Amniotic stem cell (primary cell): ENCODE measurements at places on chromosomes 6 and 20.

DNA sequence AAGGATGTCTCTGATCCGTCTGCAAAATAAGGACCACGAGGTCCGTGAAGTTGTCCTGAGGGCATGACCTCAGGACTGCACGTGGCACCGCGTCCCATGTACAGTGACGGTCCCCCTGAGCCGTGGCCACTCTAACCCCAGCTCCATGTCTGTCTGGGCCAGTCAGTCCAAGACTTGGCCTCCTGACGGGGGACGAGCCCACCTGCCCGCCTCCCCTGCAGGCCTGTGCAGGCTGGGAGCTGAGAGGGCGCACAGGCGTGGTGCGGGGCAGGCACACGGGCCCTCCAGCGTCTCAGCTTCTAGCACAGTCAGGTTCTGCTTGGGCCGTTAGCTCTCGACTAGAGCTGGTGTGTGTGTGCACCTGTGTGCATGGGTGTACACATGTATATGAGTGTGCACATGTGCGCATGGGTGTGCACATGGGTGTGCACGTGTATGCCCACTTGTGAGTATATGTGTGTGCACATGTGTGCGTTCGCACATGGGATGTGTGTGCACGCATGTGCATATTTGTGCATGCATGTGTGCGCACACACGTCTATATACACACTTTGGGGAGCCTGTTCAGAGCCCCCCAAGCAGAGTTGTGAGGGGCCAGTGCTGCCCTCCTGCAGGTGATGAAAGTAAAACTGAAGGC lies 307.0 kb downstream of the TAF4 start:
- DNase-seq: no peak

DNA sequence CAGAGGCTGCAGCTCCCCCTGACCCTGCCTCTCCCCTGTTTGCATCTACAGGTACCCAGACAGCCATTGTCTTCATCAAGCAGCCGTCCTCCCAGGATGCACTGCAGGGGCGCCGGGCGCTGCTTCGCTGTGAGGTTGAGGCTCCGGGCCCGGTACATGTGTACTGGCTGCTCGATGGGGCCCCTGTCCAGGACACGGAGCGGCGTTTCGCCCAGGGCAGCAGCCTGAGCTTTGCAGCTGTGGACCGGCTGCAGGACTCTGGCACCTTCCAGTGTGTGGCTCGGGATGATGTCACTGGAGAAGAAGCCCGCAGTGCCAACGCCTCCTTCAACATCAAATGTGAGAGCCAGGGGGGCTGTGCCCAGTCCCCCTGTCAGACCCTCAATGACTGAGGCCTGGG lies 42.1 kb upstream of the SRF start:
- no peak for DNase-seq

- DNase-seq: no peak
These were observed 110.5 kb downstream of the SCML4 start for GRCh38 chr6:107713563-107713962.

DNA sequence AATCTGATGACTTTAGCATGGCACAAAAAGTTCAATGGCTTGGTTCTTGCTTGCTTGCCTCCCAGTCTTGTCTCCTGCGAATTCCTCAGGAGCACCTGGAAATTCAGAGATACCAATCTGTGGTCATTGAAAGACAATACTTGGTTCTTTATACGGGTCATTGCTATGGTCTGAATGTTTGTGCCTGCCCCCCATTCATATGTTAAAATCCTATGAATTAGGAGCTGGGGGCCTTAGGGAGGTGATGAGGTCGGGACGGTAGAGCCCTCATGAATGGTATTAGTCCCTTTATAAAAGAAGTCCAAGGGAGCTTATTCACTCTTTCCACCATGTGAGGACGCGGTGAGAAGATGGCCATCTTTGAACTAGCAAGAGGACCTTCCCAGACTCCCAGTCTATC lies 721.8 kb downstream of the UTRN start:
- DNase-seq: no peak

GRCh38 chr6:36702656-36703055 lies 5.0 kb downstream of the RAB44 start:
- no peak for DNase-seq

DNA sequence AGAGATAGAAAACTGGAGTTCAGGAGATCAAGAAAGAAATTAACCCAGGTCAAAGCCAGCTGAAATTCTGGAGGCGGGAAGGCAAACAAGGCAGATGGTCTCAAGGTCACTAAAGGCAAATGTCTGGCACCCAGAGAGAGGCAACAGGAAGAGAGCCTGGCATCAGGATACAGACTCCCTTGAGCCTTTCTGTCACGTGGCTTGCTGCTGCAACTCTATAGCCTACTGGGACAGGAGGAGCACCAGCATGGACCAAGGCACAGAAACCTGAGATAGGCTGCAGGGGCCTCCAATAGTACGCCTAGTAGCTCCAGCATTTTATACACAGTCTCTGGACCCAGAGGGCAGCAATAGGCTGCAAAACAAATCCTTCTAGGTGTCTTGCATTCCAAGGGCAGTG lies 75.1 kb downstream of the SEL1L2 start:
- no peak for DNase-seq

DNA sequence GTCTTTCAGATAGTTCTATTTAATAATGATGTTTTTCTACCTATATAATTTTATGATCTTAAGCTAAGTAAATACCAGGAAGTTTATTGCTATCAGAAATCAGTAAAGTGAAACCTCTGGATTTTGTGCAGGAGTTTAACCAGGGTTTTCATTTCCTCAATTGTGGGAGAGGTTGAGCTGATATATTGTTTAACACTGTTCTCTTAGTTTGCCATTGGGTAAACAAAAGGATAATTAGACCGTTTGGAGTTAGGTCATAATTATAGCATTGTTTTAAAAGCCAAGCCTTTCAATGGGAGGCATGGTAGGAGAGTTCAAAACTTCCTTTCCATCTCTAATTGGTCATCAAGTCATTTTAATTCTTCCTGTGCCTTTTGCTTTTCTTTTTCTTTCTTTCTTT lies 58.7 kb downstream of the STXBP5 start:
- DNase-seq: no peak

DNA sequence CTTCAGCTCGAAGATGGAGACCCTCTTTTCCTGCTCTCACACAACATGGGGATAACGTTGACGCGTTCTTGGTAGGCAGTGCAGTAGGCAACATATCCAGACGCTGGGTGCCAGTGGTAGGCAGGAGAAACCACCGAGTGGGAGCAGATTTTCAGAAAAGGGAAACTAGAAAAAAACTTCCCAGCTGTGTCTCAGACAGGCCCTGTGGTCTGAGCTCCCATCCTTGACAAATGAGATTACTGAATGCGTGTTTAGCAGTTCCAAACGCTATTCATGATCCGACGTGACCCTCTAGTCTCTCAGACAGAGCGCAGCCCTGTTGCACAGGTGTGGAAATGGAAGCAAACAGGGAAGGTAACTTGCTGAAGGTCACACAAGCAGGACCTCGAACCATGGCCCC lies 83.9 kb upstream of the DUSP22 start:
- DNase-seq: no peak

DNA sequence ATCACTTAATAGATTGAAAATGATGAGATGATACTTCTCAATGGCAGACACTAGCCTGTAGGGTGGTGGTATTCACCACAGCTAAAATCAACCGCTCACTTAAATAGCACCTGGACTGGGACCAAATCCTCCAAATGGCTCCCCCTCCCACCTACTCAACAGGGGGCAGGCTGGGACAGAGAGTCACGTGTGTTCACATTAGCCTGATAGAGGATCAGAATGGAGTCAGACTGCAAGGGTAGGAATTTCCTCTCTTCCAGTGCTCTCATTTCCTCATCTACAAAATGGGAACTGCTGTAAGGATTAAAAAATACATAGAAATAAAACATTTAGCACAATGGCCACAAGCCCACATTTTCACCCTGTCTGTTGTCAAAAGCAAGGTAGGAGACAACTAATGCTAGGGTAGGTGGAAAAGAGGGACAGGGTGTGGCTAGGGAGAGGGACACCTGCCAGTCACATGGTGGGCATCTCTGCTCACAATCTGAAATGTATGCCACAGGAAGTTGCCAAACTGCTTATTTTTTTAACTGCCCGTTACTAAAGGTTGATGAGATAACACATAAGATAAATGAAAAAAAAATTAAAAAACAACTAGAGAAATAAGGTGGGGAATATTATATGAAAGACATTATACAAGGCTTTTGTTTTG lies 55.3 kb downstream of the BACH2 start:
- DNase-seq: no peak

DNA sequence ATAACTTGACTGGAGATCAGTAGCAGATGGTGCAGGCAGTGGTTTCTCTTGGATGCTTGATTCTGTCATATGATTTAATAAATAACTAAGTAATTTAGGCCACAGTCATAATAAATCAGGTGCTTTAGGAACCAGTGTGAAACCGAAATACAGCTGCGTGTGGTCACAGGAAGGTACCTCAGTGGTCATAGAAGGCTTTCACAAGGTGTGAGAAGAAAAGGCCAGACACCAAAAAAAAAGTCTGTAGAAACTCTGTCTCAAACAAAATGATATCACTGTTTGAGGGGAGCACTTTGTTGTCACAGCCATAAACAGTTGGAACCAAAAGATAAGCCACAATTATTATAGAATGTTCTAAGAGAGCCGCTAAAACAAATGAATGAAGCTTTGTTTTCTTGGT lies 56.5 kb downstream of the ARMC2 start:
- DNase-seq: no peak

GRCh38 chr6:137728386-137729349 lies 138.4 kb upstream of the TNFAIP3 start:
- no peak for DNase-seq

DNA sequence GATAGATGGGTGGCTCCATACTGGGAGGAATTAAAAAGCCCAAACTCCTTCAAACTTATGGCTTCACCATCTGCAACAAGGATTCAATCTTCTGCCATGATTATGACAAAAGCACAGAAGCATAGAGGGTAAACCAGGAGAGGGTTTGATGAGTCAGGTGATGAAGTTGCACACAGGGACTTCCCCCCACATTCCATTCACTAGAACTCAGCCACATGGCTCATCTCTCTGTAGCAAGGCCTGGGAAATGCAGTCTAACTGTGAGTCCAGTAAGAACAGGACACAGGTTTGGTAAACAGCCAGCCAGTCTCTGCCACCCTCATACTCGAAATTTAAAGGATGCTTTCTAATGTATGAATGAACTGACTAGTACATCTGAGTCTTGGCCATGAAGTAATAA lies 142.9 kb downstream of the HIVEP2 start:
- peak; percentile 88 for DNase-seq

DNA sequence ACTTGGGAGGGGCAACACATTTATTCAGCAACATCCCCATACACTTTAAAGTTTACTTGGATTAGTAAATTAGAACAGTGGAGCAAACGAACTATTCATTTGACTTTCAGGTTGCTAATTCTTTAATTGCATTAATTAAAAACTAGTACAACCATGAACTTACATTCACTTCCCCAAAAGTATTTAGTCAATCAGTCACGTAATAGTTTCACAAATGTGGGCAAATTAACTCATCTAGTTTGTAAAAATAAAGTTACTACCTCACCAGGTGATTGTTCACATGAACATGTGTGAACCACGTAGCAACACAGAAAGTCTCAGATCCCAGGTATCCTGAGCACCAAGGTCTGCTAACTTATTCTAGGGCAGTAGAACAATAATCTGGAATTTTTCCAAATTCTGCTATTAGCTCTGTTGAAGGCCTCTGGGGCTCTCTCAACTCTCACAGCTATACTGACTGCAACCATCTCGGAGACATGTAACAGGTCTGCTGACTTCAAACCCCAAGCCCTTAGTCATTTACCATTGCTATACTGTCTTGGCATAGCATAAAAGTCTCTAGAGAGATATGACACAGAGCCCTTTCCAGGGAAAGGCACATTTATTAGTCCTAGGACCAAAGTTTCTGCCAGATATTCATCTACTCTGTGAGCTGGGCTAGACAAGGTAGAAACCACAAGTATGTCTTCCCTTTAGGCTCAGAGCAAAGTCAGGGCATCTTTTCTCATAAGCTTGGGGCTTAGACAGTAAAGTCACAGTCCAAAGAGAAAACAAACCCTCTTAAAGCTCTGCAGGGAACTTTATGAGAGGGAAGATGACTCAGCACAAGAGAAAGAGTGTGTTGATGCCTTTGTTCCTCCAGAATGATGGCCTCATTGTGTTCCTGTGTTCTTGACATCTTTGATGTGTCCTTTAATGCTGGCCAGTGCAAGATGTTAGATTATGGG lies 50.9 kb upstream of the CCDC28A start:
- no peak for DNase-seq

GRCh38 chr6:133704371-133704770 lies 184.5 kb upstream of the TCF21 start:
- no peak for DNase-seq

- no peak for DNase-seq
These were observed 90.0 kb downstream of the PLG start for GRCh38 chr6:160791981-160792418.

- DNase-seq: no peak
These were observed 61.4 kb upstream of the SLC22A1 start for GRCh38 chr6:160060221-160060620.

DNA sequence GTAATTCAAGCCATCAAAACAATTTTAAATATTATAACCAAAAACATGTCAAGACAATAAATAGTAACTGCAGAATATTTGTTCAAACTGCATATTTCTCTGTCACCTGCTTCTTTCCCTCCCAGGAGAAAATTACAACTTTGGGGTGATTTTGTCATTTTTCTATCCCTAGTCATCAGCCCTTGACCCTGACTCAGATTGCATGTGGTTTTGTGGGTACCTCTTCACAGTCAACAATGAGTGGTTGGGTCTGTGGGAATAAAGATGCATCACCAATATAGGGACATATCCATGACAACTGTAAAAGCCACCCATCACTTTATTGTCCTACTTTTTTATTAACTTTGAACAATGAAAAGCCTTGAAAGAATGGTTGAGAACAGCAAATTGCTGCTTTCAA lies 7.3 kb downstream of the COL10A1 start:
- DNase-seq: no peak

- DNase-seq: no peak
These were observed 4.1 kb upstream of the TRIM27 start for GRCh38 chr6:28927846-28928245.

DNA sequence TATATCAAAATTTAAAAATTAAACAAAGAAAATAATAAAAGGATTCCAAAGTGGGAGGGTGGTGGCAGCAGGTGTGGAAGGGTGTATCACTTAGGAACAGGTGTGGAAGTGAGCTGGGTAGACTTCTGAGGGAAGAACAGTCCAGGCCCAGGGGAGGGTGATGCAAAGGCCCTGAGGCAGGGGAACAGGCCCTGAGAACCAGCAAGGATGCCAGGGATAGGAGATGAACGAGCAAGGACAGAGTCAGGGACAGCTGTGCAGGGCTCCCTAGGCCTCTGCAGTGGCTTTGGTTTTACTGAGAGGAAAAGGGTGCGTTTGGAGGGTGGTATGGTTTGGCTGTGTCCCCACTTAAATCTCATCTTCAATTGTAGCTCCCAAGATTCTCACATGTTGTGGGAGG lies 9.4 kb upstream of the RAET1E start:
- DNase-seq: no peak

GRCh38 chr6:1942834-1943233 lies 302.6 kb downstream of the GMDS start:
- no peak for DNase-seq
